Caco-2 (cell line): ENCODE measurements at places on chromosomes 12 and 14. TPM values are rescaled to one million over a fixed set of nuclear protein-coding genes. Genes with fewer than 3 reads are reported as not detected.

DNA sequence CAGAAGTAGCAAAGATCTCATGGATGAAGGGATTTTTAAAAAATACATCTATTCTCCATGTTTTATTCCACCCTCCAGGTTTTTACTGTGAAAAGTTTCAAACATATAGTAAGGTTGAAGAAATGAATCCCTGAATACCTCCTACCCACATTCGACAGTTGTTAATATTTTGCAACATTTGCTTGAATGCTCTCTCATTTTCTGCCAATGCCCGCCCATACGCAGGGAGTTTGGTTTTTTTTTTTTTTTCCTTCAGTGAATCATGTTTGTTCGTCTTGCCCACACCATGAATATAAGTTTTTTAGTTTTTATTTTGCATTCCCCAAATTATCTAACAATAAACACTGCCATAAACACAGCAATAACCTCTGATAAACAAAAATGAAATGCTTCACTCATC lies 82.9 kb downstream of the MAP1LC3B2 start:
- H3K4me1 ChIP-seq = peaks cover 28% of the 10 kb centered on the region
- H3K27me3 ChIP-seq = no peaks in the 10 kb centered on the region
- no peak overlapping the region for H3K27ac ChIP-seq
- no peak overlapping the region for H3K4me3 ChIP-seq
- H3K36me3 ChIP-seq = no peaks in the 10 kb centered on the region

- no peaks in the 10 kb centered on the region for H3K4me1 ChIP-seq
- H3K36me3 ChIP-seq = no peaks in the 10 kb centered on the region
- DNase-seq = no peak
Observed at GRCh38 chr12:47067771-47068431, 11.5 kb upstream of the PCED1B start.

- no peaks in the 10 kb centered on the region for H3K36me3 ChIP-seq
- no peak overlapping the region for H3K4me3 ChIP-seq
- no peaks in the 10 kb centered on the region for H3K27me3 ChIP-seq
- DNase-seq = no peak
Observed at GRCh38 chr12:69484428-69484827, 14.2 kb downstream of the FRS2 start.

DNA sequence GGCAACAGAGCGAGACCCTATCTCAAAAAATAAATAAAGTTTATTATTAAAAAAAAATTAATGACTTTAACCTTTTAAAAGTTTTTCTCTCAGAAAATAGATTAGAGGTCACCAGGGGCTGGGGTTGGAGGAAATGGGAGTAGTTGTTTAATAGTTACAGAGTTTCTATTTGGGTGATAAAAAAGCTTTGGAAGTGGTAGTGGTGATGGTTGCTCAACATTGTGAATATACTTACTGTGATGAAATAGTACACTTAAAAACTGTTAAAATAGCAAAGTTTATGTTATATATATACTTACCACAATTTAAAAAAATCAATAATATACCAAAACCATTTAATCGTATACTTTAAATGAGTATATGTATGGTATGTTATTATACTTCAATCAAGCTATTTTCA lies 59.6 kb downstream of the ARL6IP4 start:
- no peaks in the 10 kb centered on the region for H3K4me1 ChIP-seq
- no peak for DNase-seq
- H3K27ac ChIP-seq = no peak overlapping the region

DNA sequence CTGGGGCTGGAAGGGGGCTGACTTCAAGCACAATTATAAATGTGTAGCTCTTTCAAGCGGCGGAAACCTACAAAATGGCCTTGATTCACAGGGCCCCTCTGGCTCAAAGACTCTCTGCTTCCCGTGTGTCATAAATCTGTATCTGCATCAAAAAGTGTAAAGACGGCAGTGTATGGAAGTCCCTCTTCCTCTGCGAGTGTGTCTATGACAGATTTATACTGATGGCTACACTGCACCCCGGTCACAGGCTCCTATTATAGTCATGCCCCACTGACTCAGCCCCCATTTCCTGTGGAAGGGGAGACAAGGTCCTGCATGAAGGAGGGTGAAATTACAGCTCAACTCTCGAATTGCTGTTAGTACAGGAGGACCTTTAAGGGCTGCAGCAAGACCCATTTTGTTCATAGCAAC lies 68.6 kb downstream of the HMGA2 start:
- no peaks in the 10 kb centered on the region for H3K27me3 ChIP-seq
- H3K4me1 ChIP-seq = peaks cover 68% of the 10 kb centered on the region
- peak overlapping the region; percentile 26 for H3K27ac ChIP-seq
- no peaks in the 10 kb centered on the region for H3K36me3 ChIP-seq

DNA sequence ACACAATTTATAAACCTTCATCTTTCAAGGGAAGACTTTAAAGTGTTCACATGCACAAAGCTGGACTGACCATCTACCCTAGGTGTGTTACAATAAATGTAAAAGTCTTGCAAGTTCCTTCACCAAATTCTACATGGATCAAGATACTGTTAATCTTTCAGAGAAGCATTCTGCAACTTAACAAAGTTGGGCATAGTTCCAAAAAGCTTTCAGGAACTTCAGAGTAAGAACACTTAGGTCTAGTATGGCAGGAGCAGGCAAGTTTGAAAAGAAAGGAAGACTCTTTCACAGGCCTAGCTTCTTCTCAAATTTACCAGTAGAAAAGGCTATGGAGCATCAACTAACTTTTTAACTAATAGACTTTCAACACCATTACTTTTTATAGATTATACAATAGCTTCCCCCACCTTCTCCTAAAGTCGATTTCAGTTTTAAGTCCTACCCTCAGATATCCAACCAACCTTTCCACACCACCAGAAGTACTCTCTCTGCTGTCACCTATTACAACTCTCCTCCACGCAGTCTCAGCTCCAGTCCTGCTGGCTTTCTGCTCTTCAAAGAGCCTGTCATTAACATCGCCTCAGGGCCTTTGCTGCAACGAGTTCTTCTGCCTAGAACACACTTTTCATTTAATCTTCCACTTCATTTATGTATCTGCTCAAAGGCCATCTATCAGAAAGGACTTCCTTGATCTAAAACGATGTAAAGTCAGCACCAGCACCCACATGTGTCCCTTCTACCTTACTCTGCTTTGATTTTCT lies 333.9 kb downstream of the CEP128 start:
- no peaks in the 10 kb centered on the region for H3K36me3 ChIP-seq
- no peak overlapping the region for H3K4me3 ChIP-seq
- no peaks in the 10 kb centered on the region for H3K27me3 ChIP-seq
- DNase-seq = no peak

GRCh38 chr12:117161460-117162166 lies 28.7 kb downstream of the FBXO21 start:
- H3K36me3 ChIP-seq = no peaks in the 10 kb centered on the region; the same call in 1 of the 2 replicates
- no peak overlapping the region for H3K27ac ChIP-seq
- no peaks in the 10 kb centered on the region for H3K27me3 ChIP-seq
- no peak for DNase-seq
- H3K4me3 ChIP-seq = no peak overlapping the region

DNA sequence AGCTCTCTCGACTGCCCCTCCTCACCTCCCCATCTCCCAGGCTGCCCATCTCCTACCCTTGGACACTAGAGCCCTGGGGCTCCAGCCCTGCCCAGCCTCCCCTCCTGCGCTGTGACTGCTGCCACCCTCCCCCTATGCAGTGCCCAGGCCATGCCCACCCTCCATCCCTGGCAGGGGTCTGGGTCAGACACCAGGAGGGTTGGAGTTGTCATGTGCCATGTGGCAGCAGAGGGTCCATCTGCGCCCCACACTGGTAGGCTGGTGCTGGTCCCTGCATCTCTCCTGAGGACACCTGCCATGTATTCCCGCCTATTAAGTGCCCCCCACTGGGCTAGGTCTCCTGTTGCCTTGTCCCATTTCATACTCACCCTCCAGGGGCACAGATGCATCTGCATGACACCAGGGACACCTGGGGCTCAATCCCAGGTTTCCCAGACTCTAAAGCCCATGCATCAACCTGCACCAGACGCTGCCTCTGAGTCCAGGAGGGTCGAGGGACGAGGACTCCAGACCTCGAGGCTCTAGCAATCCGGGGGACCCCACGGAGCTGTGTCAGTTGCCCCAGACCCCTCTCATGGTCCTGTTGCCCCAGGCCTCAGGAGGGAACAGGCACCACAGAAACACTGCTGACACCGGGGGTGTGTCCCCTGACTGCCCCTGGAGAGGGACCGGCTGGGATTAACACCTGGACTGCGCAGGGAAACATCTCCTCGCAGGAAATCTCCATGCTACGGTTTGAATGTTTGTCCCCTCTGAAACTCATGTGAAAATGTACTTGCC lies 23.4 kb upstream of the SFSWAP start:
- no peaks in the 10 kb centered on the region for H3K36me3 ChIP-seq
- DNase-seq = no peak
- no peak overlapping the region for H3K4me3 ChIP-seq
- no peaks in the 10 kb centered on the region for H3K27me3 ChIP-seq
- H3K4me1 ChIP-seq = no peaks in the 10 kb centered on the region
- H3K27ac ChIP-seq = no peak overlapping the region

DNA sequence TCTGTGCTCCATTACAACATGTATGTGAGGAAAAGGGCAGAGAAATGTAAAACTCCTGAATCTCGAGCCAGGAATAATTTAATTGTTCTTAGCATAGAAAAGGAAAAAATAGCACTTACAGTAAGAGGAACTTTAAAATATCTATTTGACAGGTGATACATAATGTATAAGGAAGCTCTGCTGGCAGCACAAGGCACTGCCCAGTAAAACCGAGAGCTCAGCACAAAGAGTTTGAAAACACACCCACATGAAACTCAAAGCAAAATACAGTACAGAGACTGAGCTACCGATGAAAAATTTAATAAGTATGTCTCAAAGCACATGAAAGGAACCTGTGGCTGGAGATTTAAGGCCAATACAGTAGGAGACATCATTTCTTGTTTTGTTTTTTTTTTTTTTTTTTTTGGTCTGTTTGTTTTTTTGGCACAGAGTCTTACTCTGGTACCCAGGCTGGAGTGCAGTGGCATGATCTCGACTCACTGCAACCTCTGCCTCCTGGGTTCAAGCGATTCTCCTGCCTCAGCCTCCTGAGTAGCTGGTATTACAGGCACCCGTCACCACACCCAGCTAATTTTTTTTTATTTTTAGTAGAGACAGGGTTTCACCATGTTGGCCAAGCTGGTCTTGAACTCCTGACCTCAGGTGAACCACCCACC lies 19.2 kb downstream of the CLIP1 start:
- no peaks in the 10 kb centered on the region for H3K27me3 ChIP-seq
- no peak overlapping the region for H3K4me3 ChIP-seq
- DNase-seq = no peak
- peaks cover 52% of the 10 kb centered on the region for H3K4me1 ChIP-seq
- H3K36me3 ChIP-seq = no peaks in the 10 kb centered on the region

Gene PRIMA1
- total RNA-seq = 1.0 and 1.1 TPM in 2 replicates
